Left kidney (tissue), 8 donors: ENCODE measurements at places on chromosomes 1 and 21.
A peak's percentile ranks its signal among the peaks of the same experiment; 100 is the strongest.

- no peak for DNase-seq
Measured at GRCh38 chr1:236465231-236465958, 58.4 kb upstream of the LGALS8 start.

DNA sequence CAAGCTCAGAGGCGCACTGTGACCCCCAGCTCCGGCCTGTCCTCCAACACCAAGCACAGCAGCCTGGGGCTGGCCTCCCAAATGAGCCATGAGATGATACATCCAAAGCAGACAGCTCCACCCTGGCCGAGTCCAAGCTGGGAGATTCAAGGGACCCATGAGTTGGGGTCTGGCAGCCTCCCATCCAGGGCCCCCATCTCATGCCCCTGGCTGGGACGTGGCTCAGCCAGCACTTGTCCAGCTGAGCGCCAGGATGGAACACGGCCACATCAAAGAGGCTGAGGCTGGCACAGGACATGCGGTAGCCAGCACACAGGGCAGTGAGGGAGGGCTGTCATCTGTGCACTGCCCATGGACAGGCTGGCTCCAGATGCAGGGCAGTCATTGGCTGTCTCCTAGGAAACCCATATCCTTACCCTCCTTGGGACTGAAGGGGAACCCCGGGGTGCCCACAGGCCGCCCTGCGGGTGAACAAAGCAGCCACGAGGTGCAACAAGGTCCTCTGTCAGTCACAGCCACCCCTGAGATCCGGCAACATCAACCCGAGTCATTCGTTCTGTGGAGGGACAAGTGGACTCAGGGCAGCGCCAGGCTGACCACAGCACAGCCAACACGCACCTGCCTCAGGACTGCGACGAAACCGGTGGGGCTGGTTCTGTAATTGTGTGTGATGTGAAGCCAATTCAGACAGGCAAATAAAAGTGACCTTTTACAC is 29.1 kb downstream of the SLC19A1 start:
- DNase-seq, result no peak

DNA sequence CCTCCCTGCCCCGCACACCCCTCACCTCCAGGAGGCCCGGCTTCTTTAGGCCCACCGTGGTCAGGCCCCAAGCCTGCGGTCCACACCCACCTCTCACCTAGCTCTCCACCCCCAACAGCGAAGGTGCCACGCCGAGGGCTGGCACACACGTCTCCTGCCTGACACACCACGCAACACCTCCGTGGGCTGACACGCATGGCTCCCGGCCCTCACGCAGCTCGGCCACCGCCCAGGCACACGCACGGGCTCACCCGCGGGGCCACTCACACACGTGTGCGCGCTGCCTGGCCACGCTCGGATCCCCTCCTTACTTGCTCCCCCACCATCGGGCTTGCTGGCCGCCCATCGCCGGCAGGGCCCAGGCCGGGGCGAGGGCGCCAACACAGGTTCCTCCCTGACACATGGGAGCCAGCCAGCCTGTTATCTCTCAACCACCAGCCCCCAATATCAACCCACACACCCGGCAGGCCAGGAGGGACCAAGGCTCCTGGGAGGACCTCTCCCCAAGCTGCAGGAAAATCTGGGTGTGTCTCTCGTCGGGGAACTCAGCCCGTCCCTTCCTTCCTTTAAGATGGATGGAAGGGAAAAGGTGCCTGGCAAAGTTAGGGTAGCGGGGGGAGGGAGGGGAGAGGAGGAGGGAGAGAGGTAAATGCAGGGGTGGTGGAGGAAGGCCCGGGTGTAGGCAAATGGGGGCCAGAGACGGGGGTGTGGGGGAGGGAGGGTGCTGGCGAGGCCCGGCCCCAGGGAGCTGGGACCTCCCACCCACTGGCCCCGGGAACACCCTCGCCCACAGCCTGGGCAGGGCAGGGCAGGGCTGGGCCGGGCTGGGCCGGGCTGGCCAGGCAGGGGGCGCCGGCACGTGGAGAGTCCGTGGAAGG is 546 bp downstream of the ELOVL1 start:
- no peak for DNase-seq

DNA sequence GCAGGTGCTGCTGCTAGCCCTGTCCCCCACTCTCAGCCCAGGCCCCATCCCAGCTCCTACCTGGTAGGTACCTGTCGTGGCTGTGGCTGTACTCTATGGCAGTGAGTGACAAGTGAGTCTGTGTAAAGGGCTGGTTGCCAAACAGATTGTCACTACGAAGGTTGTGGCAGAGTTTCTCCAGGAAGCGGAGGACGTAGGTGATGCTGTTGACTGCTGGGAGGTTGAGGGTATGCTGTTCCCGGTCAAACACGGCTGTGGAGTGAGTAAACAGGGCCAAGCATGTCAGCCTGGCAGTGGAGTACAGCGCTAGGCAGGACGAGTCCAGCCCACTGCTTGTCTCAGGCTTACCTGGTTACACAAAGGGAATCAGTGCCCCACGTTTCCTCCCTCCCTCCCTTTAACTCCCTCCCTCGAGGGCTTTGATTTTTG is 24.8 kb upstream of the SLFNL1 start:
- DNase-seq, result no peak

DNA sequence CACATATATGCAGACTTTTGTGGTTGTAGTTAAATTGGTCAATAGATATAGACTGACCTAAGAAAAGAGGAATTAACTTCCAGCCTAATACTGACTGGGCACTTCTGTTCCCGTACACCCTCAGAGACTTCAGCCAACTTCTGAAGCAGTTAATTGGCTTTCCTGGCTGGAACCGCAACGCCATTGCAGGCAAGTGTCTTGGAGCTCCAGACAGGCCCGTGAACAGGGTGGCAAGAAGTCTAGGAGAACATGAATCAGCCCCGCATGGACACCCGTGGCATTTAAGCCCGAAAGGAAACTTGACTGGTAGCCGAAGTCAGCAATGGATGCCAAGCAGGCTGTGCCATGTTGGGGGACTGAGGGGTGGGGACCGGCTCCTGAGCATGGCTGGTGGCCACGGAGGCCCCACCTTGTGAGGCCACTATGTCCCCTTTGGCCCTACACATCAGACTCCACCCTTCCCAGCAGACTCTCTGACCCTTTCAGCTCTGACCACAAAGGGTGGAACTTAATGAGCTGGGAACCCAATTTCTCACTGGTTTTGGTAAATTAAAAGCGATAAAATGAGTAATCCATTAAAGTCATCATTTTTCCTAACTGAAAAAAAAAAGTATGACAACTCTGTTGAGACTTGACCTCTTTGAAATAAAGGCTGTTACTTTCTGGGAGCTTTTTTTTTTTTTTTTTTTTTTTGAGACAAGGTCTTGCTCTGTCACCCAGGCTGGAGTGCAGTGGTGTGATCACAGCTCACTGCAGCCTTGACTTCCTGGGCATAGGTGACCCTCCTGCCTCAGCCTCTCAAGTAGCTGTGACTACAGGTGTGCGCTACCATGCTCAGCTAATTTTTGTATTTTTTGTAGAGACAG is 54.1 kb downstream of the RUNX1 start:
- DNase-seq, result no peak

GRCh38 chr1:155322571-155322952 is 1.9 kb downstream of the RUSC1 start:
- peak; percentile 14 for DNase-seq

- DNase-seq, result no peak
Measured at GRCh38 chr1:18681423-18681835, 50.8 kb downstream of the PAX7 start.

DNA sequence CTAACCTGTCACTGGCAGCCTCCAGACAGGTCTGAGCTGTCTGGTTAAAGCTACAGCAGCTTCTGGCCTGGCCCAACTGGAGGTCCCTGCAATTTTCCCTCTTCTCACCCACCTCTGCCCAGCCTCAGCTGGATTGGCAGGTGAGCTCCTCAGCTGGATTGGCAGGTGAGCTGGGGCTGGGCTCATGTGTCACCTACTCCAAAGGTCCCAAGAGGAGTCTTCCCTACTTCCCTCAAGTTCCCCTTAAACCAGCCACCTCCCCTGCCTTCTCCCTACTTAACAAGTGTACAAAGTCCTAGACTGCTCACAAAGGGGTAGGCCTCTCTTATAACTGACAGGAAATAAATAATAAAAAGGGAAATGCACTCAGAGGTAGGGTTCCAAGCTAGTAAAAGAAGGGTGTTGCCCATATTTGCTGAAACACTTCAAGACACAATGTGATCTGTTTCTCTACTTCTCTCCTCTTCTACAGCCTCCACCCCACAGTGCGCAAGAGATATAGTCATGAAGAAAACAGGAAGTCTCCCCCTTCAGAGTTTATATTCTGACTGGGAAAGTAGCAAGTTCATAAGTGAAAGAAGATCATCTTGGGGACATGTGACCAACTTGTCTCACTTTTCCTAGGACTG is at the start of gene GPA33:
Gene GPA33 (minus strand): TSS at position 64 of the 629 bp plus-strand sequence. CDS start 90 bp downstream, outside the sequence.
- DNase-seq, result no peak
